Stimulated activated CD4-positive, alpha-beta T cell treated with anti-CD3 and anti-CD28 coated beads, Interleukin-4, amount 100 ng/mL, for 48 hours (primary cell): ENCODE measurements at places on chromosomes 2 and 18.
A peak's percentile ranks its signal among the peaks of the same experiment; 100 is the strongest.

DNA sequence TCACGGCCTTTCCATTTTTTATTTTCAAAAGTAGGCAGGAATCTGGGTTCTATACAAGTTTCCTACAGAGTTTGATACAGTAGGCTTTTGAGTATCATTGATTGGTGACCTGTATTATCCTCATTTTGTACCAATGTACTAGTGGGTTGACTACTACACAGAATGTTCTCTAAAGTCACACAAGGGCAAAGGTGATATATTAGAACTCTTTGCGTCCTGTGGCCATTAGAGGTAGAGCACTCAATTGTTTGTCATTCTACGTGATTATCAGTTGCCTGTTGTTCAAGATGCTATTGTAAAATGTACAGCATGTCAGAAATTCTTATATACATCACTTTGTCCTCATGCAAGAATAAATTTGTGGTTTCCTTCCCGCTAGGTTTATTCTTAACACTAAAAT lies 24.8 kb downstream of the WDR75 start:
- no peak for DNase-seq

DNA sequence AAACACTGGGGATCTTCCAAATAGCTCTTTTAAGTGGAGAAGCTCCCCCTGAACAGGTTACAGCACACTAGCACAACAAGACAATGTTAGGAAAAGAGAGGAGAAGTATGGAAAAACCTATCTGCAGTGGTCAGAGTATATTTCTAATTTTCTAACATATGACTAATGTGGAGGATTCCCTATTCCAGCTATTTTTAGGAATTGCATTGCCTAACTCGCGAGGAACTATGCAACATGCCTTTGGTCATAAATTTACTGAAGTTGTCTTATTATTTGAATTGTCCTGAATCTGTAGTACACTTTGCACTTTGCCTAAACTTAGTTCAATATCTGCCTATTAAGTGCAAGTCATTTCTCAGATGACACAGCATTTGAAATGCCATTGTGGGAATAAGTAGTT lies 381.4 kb downstream of the CCDC85A start:
- DNase-seq, result no peak

DNA sequence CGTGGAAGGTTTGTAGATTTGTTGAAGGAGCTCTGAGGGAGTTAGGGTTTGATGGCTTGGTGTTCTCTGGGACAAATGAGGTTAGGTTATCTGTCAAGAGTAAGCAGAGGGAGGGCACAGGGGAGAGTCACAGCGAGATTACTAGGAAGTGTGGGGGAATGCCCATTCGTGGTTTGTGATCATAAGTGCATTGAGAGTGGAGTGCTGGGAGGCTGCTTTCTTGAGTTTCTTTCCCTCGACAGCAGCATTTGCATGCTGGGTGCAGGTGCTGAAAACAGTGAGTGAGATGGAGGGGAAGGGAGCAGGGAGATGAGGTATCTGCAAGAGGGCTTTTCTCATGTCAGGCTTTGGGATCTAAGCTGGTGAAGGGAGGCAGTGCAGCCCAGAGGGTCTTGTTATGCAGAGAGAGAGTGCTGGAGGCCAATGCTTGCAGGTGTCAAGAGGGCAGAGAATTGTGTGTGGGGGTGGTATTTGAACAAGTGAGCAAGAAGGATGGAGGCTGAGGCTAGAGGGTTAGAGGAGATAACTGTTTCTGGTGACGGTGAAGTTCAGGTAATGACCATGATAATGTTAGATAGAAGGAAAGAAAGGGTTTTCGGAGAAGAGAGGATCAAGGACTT lies 8.8 kb downstream of the RALB start:
- peak; percentile 67 for DNase-seq

DNA sequence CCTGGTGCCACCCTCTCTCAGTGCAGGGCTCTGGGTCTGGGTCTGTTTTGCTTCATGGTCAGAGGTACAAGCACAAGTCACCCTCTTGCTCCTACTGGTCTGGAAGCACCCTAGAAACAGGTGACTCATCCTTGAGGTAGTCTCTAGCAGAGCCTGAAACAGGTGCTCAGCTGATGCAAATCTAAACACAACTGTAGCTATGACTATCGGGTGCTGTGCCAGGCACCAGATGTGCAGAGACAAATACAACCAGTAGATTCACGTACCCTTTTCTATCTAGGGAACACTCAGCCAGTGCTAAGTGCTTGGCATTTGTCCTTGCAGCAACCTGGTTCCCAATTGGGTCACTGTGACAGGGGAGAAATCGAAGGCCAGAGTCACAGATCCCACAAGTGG lies 140.9 kb upstream of the MYCN start:
- DNase-seq, result no peak

GRCh38 chr2:126990200-126990599 lies 91.5 kb downstream of the TEX51 start:
- DNase-seq, result no peak

- DNase-seq, result peak; percentile 41
These were observed 50.4 kb downstream of the PLEKHA3 start for GRCh38 chr2:178530625-178531142.

DNA sequence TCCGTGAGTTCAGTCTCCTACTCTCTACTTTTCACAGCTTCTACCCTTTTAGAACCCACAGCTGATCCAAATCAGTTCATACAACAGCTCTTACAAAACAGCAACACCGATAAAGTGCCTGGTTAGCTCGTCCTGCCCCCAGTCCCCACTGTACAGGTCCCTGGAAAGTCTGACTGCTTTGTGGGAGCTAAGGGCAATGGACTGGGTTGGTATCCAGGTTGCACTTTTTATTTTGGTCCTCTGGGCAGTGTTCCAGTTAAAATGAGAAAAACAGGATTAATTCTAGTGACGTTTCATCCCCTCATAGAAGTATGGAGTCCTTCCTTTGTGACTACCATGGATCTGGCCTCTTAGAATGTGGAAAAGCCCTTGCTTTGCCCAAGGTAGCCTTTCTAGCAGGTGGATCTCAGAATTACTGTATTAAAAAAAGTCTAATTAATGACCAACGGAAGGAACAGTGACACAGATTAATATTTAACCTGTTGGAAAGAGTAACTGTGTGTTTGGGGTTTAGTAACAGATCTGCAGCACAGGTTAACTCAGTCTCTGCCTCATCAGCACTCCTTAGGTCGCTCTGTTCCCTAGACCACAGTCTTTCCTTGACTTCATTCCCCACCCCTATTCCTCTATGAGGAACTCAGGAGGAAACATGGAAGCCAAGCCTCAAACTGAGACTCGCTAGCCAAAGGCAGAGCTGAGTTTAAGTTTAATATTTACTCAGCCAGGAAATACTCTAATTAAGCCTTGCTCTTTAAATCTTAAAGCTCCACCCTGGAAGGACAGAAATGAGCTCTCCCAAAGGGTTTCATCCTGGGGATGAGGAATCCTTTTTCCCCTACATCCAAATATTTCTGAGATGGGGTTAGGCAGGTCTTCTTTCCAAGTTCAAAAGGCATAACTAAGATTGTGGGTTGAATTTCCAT lies 52.8 kb upstream of the ITGA6 start:
- no peak for DNase-seq

- no peak for DNase-seq
These were observed 445.8 kb upstream of the RGPD4 start for GRCh38 chr2:107380912-107381311.

DNA sequence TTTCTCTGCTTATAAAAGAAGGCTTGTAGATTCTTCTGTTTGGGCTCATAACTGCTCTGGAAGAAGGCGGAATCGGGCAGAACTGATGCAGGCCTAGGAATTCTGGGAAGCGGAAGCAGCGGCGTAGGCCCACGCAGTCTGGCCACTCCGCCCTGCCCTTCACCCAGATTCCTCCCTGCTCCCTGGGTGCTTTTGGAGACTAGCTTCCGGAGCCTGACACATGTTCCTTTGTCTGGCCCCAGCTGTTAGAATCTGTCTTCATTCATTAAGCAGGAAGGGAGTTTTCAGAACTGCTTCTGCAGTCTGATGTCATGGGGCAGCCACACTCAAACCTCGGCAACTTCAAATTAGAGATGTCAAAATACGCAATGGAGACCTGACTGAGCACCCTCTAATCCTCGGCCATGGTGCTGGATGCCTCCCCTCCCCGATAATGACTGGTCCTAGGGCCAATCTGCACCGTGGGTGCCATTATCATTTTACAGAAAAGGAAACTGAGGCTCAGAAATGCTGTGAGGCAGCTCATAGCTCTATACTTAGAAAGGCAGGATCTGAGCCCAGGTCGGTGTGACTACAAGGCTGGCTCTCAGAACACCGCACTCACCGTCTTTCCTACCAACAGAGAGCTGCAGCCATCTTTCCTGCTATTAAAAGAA lies 275.7 kb downstream of the MYCN start:
- no peak for DNase-seq

GRCh38 chr2:160110674-160111239 lies 48.3 kb upstream of the PLA2R1 start:
- DNase-seq, result no peak

- no peak for DNase-seq
These were observed 187.5 kb downstream of the LTBP1 start for GRCh38 chr2:33134086-33134771.

DNA sequence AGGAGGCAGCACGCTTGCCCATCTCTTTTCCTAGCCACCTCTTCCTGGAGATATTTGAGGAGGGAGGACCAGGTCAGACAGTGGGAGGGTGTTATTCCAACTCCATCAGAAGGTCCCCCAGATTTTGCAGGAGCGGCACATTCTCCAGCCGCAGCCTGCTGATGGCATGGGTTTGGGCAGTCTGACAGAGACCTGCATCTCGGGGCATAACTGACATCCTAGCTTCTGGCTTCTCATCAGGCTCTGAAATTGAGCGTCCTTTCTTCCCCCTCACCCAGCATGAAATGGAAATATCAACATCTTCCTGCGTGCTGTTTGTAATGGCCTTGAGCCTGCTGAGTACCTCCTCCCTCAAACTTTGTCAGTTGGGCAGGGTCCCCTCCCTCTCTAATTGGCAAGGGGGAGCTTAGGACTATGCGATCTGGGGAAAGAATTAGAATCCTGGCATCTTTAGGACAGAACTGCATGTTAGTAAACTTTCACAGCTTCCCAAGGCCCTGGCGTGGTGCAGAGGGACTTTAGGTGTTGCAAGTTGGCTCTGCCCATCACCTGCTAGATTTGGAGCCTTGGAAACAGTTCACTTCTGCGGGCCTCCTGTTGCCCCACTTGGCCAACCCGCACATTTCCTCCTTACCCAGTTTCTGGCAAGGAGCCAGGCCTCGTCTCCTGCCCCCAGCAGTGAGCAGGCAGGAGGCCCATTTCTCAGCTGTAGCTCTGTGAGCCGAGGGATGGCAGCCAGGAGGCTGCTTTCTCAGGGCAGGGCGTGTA lies 2.2 kb downstream of the ITM2C start:
- no peak for DNase-seq

- no peak for DNase-seq
These were observed 18.1 kb upstream of the MGAT4A start for GRCh38 chr2:98749066-98749450.

DNA sequence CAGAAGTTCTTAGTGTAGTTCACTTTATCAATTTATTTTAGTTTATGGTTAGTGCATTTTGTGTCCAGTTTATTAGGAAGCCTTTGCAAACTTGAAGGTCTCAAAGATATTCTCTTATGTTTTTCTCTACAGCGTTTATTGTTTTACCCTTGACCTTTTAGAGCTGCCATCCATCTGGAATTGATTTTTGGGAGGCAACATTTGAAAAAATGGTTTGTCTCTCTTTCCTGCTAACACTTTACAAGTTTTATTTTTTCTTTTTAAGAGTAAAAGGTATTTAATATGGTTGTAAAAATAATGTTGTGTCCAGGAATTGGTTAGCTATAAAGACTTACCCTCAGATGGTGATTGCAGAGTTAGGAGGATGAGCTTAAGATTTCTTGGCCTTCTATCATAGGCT lies 14.0 kb downstream of the GORASP2 start:
- no peak for DNase-seq

- DNase-seq, result no peak
These were observed 78.2 kb upstream of the GCFC2 start for GRCh38 chr2:75788902-75789301.

GRCh38 chr2:161208527-161209139 lies 48.4 kb downstream of the TANK start:
- DNase-seq, result no peak

- no peak for DNase-seq
These were observed 4.5 kb upstream of the SFTPB start for GRCh38 chr2:85672456-85672855.

DNA sequence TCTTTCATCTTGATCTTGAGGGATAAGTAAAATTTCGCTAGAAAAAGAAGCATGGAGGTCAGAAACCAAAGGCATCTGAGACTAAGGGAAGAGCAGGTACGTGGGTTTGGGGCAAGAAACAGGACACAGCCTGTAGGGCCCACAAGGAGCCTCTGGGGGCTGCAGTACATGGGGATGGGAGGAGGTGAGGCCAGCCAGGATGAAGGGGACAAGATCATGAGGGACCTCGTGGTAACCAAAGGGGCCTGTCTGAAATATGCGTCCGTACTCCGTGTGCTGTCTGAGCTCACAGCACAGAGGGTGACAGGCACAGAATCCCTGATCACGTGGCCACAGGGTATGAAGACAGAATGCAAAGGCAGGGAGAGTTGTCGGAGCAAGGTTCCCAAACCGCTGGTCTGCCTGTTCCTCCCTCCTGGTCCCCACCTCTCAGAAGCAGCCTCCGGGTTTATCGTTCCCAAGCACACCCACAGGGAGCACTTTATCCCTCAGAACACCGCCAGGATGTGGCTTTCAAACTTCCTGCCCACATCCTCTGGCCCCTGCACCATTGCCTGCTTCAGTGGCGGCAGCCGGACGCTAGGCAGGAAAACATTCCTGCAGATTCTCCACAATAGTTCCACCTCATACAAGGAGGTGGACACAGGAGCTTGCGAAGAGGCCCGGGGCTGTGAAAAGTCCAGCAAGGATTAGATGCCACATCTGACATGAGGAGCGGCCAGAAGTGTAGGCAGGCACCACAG lies 12.0 kb downstream of the TMEM163 start:
- no peak for DNase-seq

- DNase-seq, result no peak
These were observed 580.9 kb upstream of the TMEFF2 start for GRCh38 chr2:192775459-192776262.

- DNase-seq, result no peak
These were observed 66.2 kb downstream of the HS1BP3 start for GRCh38 chr2:20584399-20585358.

DNA sequence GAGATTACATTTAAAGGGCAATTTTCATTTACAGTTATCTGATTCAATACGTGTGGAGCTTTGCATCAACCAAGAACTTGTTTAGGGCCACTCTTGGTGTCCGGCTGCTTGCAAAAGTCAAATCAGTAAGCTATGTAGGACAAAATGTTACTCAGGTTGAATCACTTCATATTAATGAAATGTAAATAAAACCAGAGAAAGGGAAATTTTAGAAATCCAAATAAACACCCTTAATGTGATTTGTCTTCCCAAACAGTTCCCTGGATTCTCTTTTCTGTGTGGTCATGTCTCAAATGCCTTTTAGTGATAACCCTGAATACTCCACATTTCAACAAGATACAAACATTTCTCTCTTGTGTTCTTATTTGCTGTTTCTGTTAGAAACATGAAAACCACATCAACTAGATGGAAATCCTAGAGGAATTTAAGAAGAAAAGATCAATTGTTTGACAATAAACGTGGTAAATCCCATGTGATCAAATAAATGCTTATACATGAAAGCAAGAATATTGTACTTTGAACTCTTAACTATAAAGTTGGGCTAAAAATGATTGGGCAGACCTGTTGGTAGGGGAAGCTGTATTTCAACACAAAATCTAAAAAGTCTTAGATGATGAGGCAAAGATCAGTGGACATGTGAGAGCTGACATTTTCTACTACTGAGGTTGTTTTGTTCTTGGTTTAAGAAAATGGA lies 101.3 kb downstream of the CDC42EP3 start:
- DNase-seq, result no peak

GRCh38 chr2:43838560-43839267 lies at the start of the genes ABCG5 and ABCG8:
Gene ABCG5 (minus strand): TSS chr2:43838839. CDS start chr2:43838679, 160 bp downstream.
Gene ABCG8 (plus strand): TSS chr2:43838971. CDS start chr2:43839054, 83 bp downstream.
- DNase-seq, result no peak

- no peak for DNase-seq
These were observed 261.9 kb upstream of the SIX3 start for GRCh38 chr2:44679584-44679983.
